ENCODE measurements at places on chromosomes 16 and 17.

GRCh38 chr16:46962629-46963028 lies 10.8 kb downstream of the DNAJA2 start:
- DNase-seq = no peak

DNA sequence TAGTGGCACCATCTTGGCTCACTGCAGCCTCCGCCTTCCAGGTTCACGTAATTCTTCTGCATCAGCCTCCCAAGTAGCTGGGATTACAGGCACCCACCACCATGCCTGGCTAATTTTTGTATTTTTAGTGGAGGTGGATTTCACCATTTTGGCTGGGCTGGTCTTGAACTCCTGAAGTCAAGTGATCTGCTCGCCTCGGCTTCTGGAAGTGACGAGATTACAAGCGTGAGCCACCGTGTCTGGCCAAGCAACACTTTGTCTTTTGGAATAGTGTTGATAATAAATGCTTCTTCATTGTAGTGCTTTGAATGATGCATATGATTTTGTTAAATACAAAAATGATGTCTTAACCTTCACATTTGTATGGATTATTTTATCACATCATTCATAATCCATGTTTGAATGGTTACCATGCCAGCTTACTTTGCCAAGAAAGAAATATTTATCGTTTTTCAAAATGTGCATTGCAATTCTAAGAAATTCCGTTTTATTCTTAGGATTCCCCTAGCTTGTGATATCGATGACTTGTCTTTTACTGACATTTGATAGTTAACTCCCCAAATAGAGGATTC lies 29.1 kb downstream of the USP10 start:
- DNase-seq = no peak

GRCh38 chr17:29584452-29585079 lies 4.9 kb downstream of the GIT1 start:
- no peak for DNase-seq

DNA sequence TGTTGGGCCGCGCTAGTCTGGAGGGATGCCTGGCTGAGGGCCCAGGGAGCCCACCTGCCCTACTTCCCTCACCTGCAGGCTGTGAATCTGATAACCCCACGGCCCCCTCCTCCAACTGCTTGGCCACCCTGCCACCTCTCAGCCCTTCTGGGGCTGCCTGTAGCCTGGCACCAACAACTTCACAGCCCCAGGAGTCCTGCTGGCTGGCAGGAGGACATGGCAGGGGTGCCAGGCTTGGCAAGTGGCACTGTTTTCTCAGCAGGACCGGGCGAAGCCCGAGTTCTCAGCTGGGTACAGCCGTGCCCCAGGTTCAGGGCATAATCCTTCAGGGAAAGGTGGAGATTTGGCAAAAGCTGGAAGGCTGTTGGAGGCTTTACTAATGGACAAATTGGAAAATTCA lies 129.6 kb downstream of the CMIP start:
- no peak for DNase-seq

DNA sequence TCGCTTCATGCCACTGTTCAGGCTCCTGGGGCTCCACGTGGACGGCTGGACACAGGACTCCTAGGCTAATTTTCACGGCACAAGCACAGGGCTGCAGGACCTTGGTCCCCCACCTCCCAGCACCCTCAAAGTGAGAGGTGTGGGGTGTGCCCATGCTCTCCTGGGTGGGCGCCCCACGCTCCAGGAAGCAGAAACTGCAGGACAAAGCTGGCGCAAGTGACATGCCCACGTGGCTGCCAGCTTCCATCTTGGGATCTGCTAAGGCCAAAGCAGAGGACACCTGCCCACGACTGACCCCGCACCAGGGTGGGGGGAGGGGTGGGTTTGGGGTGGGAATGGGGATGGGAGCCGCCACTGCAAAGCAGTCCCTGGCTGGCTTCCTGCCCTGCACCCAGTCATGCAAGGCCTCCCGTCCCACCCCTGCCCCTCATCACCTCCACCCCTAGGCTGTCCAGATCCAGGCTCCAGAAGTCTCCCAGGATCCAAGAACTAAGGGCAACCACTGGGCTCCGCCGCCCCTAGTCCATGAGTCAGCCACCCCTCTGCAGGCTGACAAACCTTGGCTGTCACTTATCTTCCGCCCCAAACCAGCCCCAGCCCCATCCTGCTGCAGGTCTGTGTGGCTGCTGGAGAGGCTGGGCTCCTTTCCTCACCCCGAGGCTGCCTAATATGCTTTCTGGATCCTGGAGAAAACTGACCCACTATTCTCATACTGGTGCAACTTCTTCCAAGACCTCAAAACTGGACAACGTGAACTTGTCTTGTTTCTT lies 11.1 kb downstream of the USP6 start:
- no peak for DNase-seq

GRCh38 chr17:2050300-2051060 lies 4.4 kb upstream of the HIC1 start:
- DNase-seq = no peak

- DNase-seq = no peak
Observed at GRCh38 chr17:45172541-45173286, 11.0 kb downstream of the HEXIM2 start.

DNA sequence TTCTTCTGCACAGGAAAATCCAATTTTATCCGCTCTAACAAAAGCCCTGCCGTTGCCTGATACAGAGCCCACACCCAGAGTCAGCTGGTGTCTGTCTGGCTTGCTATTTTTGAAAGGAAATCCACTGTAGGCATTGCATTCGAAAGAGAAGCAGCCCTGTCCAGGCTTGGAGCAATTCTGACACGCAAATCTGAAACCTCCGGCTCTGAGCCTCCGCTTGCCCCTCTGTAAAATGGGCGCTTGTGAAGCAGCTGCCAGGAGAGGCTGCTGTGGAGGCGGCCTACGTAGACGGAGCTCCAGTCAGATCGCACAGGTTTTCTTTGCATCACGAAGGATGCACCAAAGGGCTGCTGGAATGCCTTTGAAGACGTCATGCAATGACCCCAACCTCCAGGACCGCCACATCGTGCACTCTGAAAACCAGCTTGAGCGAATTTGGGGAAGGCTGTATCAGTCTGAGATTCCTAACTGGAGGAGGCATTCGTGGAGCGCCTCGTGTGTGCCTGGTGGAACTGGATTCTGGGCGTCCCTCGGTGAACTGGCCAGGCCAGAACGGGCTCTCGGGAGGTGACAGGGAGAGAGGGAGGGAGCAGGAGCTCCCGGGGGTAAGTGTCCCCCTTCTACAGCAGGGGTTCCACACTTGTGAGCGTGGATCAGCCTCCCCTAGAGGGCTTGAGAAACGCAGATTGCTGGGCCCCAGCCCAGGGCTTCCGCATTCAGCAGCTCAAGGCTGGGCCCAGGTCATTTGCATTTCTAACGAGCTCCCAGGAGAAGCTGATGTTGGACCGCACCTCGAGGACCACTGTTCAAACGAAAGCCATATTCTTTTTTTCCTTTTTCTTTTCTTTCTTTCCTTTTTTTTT lies 215.5 kb downstream of the MRTFB start:
- no peak for DNase-seq

DNA sequence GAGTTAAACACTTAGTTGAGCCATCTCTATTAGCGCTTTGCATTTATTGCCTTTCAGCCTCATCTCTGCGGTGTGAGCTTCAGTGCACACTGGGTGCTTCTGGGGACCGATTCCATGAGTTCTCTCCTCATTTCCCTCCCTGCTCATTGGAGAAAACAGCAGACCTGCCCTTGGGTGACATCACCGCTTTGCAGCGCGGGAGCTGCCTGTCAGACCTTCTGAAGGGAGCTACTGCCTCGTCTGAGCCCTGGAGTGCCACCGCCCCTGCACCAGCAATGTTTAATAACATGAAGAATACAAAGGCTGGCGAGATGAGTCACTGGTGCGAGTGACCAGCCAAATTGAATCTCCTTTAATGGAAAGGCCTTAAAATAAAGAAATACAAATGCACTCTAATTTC lies 30.2 kb upstream of the CPPED1 start:
- DNase-seq = no peak

Measured in stimulated activated CD4-positive, alpha-beta T cell treated with anti-CD3 and anti-CD28 coated beads, TNF-alpha, amount 100 ng/mL, for 4 hours (primary cell).